ENCODE measurements at places on chromosomes 1 and 21.

DNA sequence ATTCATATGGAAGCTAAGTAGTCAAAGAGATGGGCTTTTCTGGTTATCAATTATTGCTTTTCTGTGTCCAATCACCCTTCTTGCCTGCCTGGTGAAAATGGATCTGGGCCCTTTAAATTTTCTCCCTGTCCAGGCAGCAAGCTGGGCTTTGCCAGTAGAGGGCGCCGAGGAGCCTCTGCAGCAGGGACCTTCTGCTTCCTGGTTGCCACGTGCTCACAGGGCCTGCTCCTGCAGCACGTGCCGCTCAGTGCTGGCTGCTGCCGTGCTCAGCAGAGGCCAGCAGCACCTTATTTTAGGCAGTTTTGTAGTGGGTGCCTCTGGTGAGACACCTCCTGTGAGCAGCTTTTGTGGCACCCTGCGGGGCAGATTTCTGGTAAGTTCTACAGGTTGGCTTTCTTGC lies 4.0 kb downstream of the ACTL8 start:
- no peak for DNase-seq

DNA sequence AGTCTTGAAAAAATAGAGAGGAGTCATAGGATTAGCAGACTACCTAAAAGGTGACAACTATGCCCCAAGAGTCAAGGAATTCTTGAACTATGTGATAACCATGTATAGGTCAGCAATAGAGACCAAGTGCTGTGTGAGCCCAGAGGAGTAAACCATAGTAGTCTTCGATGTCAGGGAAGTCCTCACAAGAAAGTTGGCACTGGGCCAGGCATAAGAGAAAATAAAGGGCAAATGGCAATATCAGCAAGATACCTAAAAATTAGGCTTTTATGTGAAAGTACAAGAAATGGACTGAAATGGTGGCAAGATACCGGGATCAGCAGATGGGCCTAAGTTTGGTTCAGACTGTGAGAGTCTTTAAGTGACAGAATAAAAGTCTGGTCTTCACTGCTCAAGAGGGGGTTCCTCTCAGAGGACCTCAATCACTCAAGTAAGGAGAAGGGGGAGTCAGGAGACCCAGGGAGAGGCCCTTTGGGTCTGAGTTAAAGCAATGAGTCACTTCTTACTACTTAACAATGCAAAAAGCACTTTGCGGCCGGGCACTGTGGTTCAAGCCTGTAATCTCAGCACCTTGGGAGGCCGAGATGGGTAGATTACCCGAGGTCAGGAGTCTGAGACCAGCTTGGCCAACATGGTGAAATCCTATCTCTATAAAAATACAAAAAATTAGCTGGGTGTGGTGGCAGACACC lies 95.0 kb downstream of the TEX35 start:
- peak; percentile 12 for DNase-seq

- peak; percentile 97 for DNase-seq
Measured at GRCh38 chr1:2412395-2412772, at the start of gene PEX10. Gene PEX10, minus strand, starts transcription at chr1:2412564. Its CDS starts 62 bp downstream, at chr1:2412502.

DNA sequence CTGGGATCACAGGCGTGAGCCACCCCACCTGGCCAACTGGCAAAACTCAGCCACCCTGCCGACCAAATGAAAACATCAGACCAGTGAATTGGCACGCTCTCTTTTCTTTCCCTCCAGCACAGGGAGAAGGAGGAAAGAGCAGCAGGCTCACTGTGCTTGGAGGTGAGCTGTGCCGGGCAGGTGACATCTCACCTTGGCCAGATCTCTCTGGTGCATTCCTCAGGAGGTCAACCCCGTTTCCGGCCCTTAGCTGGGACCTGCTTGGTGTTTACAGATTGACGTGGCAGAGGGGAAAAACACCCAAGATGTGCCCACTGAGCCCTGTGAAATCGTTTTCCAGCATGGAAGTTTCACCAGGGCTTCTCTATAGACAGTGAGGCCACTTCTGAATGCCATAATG lies 45.1 kb downstream of the TMEM51 start:
- no peak for DNase-seq

DNA sequence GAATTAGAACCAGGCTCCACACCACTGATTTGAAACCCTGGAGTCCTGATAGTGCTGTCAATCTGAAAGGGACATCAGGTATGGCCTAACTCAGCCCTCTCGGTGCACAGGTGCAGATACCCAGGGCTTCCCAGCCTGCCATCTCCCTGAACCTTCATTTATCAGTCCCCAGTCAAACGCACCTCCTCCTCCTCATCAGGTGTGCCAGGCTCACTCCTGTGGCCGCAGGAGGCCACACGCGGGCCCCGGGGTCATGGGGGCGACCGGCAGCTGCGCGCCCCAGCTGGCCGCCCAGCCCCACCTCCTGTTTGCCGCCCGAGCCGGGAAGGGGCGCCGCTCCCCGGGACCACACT lies 572 bp downstream of the FUCA1 start:
- peak; percentile 26 for DNase-seq

DNA sequence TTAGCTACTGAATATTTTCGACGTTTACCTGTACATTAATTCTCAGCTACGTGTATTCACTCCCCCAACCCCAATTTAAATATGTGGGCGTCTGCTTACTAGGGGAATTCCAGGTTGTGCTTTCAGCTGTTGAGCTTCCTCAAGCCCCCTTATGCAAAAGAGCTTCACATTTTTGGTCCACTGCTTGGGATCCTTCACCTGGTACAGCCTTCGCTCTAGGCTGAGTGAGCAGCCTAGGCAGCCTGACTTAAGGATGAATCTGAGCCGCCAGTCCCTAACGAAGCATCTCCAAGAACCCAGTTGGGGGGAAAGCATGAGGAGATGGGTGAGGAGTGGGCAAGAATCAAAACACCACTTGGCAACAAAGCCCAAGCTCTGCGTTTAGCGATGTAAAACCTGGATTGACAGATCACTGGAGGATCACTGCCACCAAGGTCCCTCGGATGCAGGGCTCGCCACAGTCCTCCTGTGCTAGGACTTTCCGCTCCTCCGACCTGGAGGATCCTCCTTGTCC lies 674 bp downstream of the BCL10 start:
- no peak for DNase-seq

- DNase-seq = no peak
Measured at GRCh38 chr1:175217721-175218531, 25.4 kb upstream of the KIAA0040 start.

- DNase-seq = no peak
Measured at GRCh38 chr1:24526940-24527542, 24.4 kb downstream of the RCAN3 start.

DNA sequence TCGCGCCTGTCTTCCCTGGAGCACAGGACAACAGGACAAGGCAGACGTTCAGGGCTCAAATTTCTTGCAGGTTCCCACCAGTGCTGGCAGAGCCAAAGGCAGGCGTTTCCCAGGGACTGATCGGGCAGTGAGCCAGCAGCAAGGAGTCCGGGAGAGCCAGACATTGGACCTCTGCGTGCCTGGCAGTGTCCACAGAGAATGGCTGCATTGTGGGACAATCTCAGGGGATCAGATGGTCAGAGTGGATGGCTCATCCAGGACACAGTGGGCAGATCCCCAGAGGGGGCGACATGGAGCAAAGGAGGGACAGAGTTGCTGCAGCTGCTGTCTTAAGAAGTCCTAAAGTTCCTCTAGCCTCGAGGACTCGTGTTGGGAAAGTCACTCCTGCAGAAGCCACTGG lies 4.6 kb downstream of the TMEM63A start:
- peak; percentile 36 for DNase-seq

- no peak for DNase-seq
Measured at GRCh38 chr21:24897883-24898282, 709.4 kb downstream of the MRPL39 start.

DNA sequence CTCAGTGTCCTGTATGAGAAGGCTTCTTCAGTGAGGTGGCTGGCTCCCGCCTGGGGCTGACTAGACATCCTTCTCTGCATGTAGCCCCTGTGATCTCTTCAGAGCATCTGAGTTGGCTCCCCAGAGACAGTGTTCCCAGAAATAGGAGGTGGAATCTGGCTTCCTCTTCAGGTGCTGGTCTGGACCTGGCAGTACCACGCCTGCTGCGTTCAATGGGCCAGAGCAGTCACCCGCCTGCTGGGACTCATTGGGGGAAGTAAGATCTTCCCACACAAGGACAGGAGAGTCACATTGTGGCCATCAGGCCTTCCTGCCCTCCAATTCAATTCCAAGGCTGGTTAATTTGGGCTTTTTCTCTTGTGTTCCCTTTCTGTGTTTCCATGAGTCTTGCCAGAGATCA lies 51.0 kb downstream of the ADARB1 start:
- no peak for DNase-seq

- no peak for DNase-seq
Measured at GRCh38 chr21:26972192-26972591, 5.3 kb upstream of the ADAMTS5 start.

- DNase-seq = no peak
Measured at GRCh38 chr1:160653620-160654016, 6.8 kb upstream of the SLAMF1 start.

- no peak for DNase-seq
Measured at GRCh38 chr1:50251702-50252101, 143.0 kb downstream of the ELAVL4 start.

- DNase-seq = no peak
Measured at GRCh38 chr1:181429462-181429861, 53.9 kb upstream of the CACNA1E start.

GRCh38 chr1:57866998-57867397 lies 443.1 kb upstream of the DAB1 start:
- no peak for DNase-seq

DNA sequence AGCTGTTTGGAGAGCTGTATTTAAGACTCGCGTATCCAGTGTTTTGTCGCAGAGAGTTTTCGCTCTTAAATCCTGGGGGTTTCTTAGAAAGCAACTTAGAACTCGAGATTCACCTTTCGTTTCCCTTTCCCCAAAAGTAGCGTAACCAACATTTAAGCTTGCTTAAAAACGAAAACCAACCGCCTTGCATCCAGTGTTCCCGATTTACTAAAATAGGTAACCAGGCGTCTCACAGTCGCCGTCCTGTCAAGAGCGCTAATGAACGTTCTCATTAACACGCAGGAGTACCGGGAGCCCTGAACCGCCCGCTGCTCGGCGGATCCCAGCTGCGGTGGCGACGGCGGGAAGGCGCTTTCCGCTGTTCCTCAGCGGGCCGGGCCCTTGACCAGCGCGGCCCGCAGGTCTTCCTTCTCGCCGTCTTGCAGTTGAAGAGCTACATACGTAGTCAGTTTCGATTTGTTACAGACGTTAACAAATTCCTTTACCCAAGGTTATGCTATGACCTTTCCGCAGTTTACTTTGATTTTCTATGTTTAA lies 1.9 kb downstream of the OLIG1 start:
- no peak for DNase-seq

DNA sequence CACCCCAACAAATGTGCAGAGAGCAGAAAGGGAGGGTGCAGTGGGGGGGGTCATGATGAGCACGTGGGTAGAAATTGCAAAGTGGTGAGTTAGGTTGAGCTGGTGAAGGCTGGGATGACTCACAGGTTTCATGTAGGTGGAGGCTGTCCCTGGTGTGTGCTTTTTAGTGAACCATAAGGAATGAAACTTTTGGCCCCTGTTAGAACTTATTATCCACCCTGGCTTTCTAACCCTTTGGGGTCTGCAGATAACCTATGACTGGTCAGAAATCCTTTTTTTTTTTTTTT lies 46.9 kb downstream of the DOP1B start:
- no peak for DNase-seq

GRCh38 chr21:42568376-42568775 lies 54.7 kb downstream of the SLC37A1 start:
- no peak for DNase-seq

DNA sequence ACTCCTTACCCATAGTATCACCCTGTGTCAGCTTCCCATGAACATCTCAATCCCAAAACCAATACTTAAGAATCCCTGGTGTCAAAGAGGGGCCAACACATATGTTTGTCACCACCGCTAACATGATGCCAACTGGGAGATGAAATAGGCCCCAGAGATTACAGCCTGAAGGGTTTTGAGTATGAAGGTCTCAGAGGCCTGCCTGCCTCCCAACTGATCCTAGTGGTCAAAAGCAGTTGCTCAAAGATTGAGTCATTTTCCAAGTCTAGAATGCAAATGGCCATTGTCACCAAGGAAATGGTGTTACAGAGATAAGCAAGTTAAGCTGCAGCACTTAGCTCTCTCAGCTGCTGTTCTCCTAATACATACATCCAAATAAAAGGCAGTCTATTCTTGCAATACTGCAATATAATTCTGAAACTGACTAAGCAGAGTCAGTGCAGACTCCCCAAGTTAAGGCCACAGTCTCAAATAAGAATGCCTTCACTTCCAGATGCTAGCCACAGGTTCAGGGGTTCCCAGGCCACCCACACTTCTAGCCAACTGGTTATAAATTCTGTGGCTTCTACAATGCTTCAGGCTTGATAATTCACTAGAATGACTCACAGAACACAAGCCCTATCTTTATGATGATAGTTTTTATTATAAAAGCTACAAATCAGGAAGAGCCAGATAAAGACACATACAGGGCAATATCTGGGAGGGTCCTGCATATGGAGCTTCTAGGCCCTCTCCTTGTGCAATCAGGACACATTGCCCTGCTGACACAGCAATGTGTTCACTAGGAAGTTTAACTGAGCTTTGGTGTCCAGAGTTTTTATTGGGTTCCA lies 18.7 kb downstream of the DUSP10 start:
- DNase-seq = no peak

GRCh38 chr1:170618421-170618820 lies 45.5 kb upstream of the PRRX1 start:
- DNase-seq = no peak

GRCh38 chr21:39661121-39661520 lies 48.4 kb downstream of the B3GALT5 start:
- DNase-seq = no peak

DNA sequence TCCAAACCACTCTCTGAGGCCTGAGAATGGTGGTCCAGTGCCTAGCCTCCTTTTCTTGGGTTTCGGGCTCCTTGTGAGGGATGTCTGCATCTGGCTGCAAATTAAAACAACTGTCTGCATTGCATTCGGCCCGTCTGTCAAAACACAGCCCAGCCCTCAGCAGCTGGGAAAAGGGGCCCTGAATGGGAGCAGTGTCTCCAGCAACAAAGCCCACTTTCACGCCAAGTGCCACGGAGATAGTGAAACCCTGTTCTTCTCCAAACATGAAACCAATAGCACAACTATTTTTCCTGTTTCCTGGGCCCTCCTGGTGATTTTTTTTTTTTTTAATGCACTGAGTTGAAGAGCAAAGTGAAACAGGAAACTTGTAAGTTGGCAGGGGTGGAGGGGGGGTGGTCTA lies 138.4 kb downstream of the PLXNA2 start:
- no peak for DNase-seq

GRCh38 chr1:153944005-153944826 lies 2.3 kb downstream of the DENND4B start:
- DNase-seq = no peak

GRCh38 chr1:203269654-203270020 lies 35.7 kb upstream of the BTG2 start:
- no peak for DNase-seq

- peak; percentile 59 for DNase-seq
Measured at GRCh38 chr1:213122514-213122929, 71.5 kb downstream of the RPS6KC1 start.

GRCh38 chr1:16266411-16267118 lies 29.6 kb upstream of the CPLANE2 start:
- DNase-seq = no peak
